CD14-positive monocyte (primary cell): ENCODE measurements at places on chromosomes 7 and 10. TPM values are rescaled to one million over a fixed set of nuclear protein-coding genes. Genes with fewer than 3 reads are reported as not detected.
A peak's percentile ranks its signal among the peaks of the same experiment; 100 is the strongest.

- no peak overlapping the region for H3K27ac ChIP-seq
- DNase-seq, result no peak
- no peaks in the 10 kb centered on the region for H3K36me3 ChIP-seq
These were observed 244.3 kb downstream of the MTERF1 start for GRCh38 chr7:91636129-91636724.

The LRRC4 gene
- polyA plus RNA-seq, result 0.12 TPM

DNA sequence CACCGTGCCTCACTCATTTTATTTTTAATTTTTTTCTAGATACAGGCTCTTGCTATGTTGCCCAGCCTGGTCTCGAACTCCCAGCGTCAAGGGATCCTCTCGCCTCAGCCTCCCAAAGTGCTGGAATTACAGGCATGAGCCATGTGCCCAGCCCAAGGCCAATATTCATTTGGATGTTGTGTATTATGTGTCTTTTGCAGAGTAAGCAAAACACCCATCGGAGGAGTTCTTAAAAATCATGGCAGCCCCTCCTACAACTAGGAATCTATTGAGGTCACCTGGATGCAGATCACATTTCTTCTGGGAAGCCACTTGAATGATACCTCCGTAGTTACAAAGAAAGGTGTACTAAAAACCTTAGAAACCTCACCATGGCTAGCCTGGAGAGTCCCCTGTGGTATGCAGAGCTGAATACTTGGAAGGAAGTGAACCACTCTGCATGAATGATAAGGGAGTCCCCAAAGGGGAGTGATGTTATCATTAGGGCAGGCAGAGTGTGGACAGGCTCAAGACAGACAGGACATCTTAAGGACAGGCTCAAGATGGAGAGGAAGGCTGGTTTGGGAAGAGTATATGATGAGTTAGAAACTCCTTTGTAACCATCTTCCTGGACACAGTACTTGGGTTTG, 185.7 kb downstream of the TAX1BP1 start:
- no peak for DNase-seq
- H3K27me3 ChIP-seq, result no peaks in the 10 kb centered on the region
- H3K27ac ChIP-seq, result no peak overlapping the region
- no peaks in the 10 kb centered on the region for H3K36me3 ChIP-seq
- H3K4me1 ChIP-seq, result no peaks in the 10 kb centered on the region

- H3K27ac ChIP-seq, result no peak overlapping the region
- H3K27me3 ChIP-seq, result no peaks in the 10 kb centered on the region
- no peak overlapping the region for H3K4me3 ChIP-seq
- no peaks in the 10 kb centered on the region for H3K4me1 ChIP-seq
- H3K36me3 ChIP-seq, result no peaks in the 10 kb centered on the region
- DNase-seq, result no peak
These were observed 35.1 kb upstream of the ZNF273 start for GRCh38 chr7:64867863-64868440.

- H3K4me1 ChIP-seq, result peaks cover 15% of the 10 kb centered on the region
- H3K4me3 ChIP-seq, result peak overlapping the region; percentile 50
- no peak overlapping the region for H3K27ac ChIP-seq
- peaks cover 84% of the 10 kb centered on the region for H3K27me3 ChIP-seq
These were observed 765 bp downstream of the CELF2 start for GRCh38 chr10:11018432-11018841.

DNA sequence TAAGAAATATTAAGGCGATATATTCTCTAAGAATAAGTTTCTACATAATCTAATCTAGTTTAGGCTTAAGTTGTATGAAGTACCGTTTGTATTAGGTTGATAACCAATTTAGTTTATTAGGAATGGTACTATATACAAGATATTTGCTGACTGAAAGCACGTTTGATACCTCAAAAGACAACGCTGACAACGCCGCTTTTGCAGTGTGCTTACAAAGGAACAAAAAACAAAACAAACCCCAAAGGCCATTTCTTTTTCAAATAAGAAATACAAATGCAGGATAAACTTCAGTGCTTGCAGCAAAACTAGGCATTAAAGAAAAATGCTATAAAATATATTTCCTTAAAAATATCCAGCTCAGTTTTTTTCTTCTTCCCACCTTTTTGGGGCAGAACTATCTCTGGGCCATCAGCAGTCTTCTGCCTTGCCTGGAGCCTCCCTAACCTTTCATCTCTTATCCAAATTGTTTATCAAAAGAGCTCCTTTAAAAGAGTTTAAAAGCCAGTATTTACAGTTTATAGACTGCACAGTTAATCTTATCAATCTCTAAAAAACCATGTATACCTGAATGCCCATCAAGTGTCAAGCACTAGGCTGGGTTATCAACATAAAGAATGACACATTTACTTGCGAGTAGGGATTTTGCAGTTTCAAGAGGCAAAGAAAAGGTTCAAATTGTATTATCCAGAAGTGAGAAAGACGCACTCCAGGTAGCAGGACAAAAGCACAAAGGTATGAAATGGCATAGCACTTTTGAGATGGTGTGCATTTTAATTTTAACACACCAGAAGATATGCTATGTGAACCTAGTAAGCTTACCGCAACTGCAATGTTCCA, 4.1 kb upstream of the KMT2E start:
- peaks cover 4% of the 10 kb centered on the region for H3K36me3 ChIP-seq
- no peak overlapping the region for H3K4me3 ChIP-seq
- DNase-seq, result no peak
- no peak overlapping the region for H3K27ac ChIP-seq

The COL28A1 gene
- polyA plus RNA-seq, result not detected

DNA sequence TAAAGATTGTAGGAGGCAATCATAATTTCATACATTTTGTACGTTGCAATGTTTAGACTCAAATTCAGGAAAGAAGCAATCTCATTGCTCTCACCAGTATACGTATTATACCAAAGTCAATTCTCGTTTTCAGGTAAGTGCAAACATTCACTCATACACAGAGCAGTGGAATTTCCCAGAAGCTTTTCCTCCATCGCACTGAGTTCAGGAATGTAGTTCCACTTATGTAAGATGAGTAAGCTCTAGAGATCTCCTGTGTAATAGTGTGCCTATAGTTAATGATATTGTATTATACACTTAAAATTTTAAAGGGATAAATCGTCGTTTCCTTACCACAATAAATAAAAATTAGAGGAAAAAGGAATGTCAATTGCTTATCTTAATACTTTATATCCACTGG, 470.8 kb upstream of the KCND2 start:
- no peak for DNase-seq
- H3K27ac ChIP-seq, result no peak overlapping the region
- no peaks in the 10 kb centered on the region for H3K4me1 ChIP-seq
- no peaks in the 10 kb centered on the region for H3K36me3 ChIP-seq
- H3K27me3 ChIP-seq, result no peaks in the 10 kb centered on the region
- no peak overlapping the region for H3K4me3 ChIP-seq

GRCh38 chr7:81871606-81872265, 101.9 kb upstream of the HGF start:
- no peaks in the 10 kb centered on the region for H3K4me1 ChIP-seq
- H3K27me3 ChIP-seq, result no peaks in the 10 kb centered on the region
- no peaks in the 10 kb centered on the region for H3K36me3 ChIP-seq
- no peak overlapping the region for H3K4me3 ChIP-seq

DNA sequence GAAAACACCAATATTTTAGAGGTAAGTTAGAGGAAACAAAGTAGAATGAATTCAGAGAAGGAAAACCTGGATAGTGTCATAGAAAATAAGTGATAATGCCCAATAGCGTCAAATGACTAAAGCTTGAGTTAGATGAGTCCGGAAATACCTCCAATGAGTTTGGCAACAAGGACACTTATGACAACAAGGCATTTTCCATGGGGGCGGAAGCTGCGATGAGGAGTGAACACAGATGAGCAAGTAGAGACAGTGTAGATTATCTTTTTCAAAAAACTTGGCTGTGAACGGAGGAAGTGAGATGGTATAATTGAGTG, 383 bp upstream of the R3HCC1L start:
- peaks cover 2% of the 10 kb centered on the region for H3K27me3 ChIP-seq
- DNase-seq, result no peak
- H3K4me1 ChIP-seq, result peaks cover 31% of the 10 kb centered on the region
- peak overlapping the region; percentile 100 for H3K27ac ChIP-seq
- peak overlapping the region; percentile 84 for H3K4me3 ChIP-seq

The SPOCK2 gene
- 1.6 TPM for polyA plus RNA-seq

The CRYGN gene
- polyA plus RNA-seq, result not detected

- H3K27ac ChIP-seq, result no peak overlapping the region
- H3K27me3 ChIP-seq, result no peaks in the 10 kb centered on the region
- no peak overlapping the region for H3K4me3 ChIP-seq
- DNase-seq, result no peak
These were observed 21.0 kb downstream of the DOCK4 start for GRCh38 chr7:112185005-112185834.

The UCN3 gene
- polyA plus RNA-seq, result not detected in 2 replicates

GRCh38 chr7:133355822-133356221, 102.9 kb downstream of the EXOC4 start:
- no peak overlapping the region for H3K27ac ChIP-seq
- no peak for DNase-seq

DNA sequence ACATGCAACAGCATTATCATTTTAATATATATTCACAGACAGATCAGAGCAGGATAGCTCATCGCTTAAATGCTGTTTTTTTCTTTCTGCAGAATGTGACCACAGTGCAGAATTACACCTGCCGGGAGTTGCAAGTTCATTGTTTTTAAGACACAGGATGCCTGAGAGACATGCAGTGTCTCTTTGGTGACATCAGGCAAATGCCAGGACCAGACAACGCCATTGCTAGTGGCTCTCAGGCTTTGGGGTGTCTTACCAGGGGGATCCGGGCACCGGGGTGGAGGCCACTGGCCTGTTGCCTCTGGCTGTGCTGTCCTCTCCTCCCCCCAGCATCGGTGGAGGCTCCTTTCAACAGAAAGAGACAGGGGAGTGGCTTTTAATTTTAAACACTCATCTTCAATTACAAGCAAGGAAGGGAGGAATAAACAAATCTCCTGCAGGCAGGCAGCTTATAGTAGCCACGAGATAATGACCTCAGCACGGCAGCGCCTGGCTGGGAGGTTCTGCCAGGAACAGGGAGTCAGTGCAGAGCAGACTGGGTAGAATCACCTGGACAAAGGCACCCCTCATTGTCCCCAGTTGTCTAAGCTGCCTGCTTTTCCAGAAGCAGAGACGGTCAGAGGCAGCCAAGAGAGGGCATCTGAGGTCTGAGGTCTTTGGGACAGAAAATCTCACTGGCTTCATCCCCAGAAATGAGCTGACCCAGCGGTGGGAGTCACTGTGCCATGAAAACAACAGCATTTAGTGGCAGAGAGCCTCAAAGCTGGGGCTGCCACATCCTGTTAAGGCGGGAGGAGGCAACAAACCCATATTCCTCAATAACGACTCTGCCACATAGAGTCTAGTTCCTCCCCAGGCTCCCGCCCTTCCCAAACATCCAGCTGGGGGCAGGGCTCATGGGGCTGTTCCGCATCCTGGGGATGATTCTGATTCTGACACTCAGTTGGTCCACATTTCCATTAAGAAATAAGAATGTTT, 148.4 kb downstream of the TCERG1L start:
- H3K27me3 ChIP-seq, result no peaks in the 10 kb centered on the region
- H3K4me3 ChIP-seq, result no peak overlapping the region
- H3K36me3 ChIP-seq, result no peaks in the 10 kb centered on the region
- DNase-seq, result no peak
- no peaks in the 10 kb centered on the region for H3K4me1 ChIP-seq

- no peak within 1 kb of the TSS for H3K27ac ChIP-seq
- H3K4me1 ChIP-seq, result no peaks in the 10 kb centered on the region
- H3K27me3 ChIP-seq, result peaks cover 23% of the 10 kb centered on the region
These were observed at the start of gene IGFBP1 for GRCh38 chr7:45888185-45888992. TSS of gene IGFBP1 (plus strand) at chr7:45888488. CDS start at chr7:45888653, 165 bp downstream.

DNA sequence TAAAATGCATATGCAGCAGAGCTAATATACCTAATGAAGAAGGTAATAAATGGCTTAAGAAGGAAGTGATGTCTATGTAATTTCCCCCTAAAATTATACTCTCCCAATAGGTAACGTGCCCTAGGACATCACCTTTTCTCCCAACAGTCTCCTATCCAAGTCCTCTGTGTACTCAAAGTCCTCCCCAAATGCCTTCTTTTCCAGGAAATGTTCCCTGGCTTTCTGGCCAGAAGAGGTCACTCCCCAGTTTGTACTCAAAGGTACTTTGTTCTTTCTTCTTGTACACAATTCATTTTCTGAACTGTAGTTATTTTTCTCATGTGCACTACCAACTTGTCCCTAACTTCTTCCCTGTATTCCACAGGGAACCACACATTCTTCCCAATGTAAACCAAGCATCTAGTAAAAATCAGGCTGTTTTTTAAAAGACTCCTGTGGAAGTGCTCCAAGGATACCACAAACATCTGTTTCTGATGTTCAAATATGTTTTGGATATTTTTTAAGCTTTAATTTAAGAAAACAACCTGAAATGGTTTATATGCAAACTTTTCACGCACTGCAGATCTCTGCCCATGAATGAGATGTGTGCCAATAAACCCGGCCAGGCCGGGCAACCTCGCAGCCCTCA, 262.3 kb upstream of the KLF14 start:
- H3K27ac ChIP-seq, result no peak overlapping the region
- H3K4me3 ChIP-seq, result no peak overlapping the region
- no peaks in the 10 kb centered on the region for H3K27me3 ChIP-seq
- no peaks in the 10 kb centered on the region for H3K36me3 ChIP-seq
- DNase-seq, result no peak

DNA sequence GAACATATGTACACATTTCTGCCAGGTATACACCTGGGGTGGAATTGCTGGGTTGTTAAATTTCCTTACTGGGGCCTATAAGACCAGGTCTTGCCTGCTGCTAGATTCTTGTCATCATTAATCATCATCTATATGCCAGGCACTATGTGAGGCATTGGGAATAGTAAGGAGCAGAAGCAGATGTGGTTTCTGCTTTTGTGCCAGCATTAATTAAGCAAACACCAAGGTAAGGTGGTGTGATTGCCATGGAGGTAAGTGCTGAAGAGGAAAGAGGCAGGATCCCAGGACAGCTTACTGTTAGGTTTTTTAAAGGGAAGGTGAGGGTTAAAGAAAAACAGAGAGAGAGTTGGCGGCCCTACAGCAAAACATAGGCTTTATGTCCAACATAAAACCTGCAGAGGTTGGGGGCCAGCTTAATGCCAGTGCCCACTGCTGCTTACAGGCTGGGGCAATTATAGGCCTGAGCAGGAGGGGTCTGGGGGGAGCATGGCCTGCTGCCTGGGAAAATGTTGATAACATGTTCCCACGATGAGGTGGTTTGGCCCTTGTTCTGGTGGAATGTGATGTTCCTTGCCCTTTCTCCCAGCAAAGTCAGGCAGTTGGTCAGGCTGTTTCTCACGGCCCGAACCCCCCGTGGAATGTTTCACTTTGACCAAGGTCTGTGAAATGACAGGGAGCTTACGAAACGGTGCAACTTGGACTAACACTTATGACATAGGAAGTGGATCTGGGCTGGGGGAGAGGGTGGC, 93.9 kb downstream of the RBM20 start:
- H3K36me3 ChIP-seq, result no peaks in the 10 kb centered on the region
- H3K4me1 ChIP-seq, result no peaks in the 10 kb centered on the region
- peaks cover 4% of the 10 kb centered on the region for H3K27me3 ChIP-seq
- no peak overlapping the region for H3K4me3 ChIP-seq
- DNase-seq, result no peak
- no peak overlapping the region for H3K27ac ChIP-seq

The ARPC1B gene
- 1,282 TPM for polyA plus RNA-seq

The ENO4 gene
- polyA plus RNA-seq, result not detected

GRCh38 chr10:81145975-81146374, 608.3 kb downstream of the SH2D4B start:
- H3K4me1 ChIP-seq, result no peaks in the 10 kb centered on the region
- no peak for DNase-seq
- no peak overlapping the region for H3K4me3 ChIP-seq
